MG63 (cell line): ENCODE measurements at places on chromosomes 13 and 19. TPM values are rescaled to one million over a fixed set of nuclear protein-coding genes. Genes with fewer than 3 reads are reported as not detected.

Gene EDDM13
- total RNA-seq: not detected in 2 replicates

Gene FCER2
- not detected in 2 replicates for total RNA-seq

Gene ZNF626
- 0.99 and 10.4 TPM in 2 replicates for total RNA-seq

Gene MAU2
- total RNA-seq: 19.6 and 32.9 TPM in 2 replicates

Gene GAPDHS
- total RNA-seq: not detected in 2 replicates

Gene ZNF558
- 25.5 and 30.4 TPM in 2 replicates for total RNA-seq

Gene ZNF878
- 0.13 and 1.1 TPM in 2 replicates for total RNA-seq

Gene TMEM150B
- total RNA-seq: not detected in 2 replicates

Gene MYBPC2
- total RNA-seq: 0.03 TPM in 1 of 2 replicates, not detected in the other
